Right lobe of liver (tissue), 6 donors: ENCODE measurements at places on chromosomes 7 and 10. TPM values are rescaled to one million over a fixed set of nuclear protein-coding genes. Genes with fewer than 3 reads are reported as not detected.

IFIT1B gene
- not detected for total RNA-seq

OR2A1 gene
- not detected for total RNA-seq

MET gene
- 36.8 TPM for total RNA-seq

PYROXD2 gene
- total RNA-seq: 8.4 TPM

CNNM1 gene
- 0.12 TPM for total RNA-seq

OR2A5 gene
- not detected for total RNA-seq

FFAR4 gene
- total RNA-seq: 0.19 TPM

GPR15LG gene
- not detected for total RNA-seq
